Type B pancreatic cell (in vitro differentiated cells): ENCODE measurements at places on chromosomes 2 and 18. TPM values are rescaled to one million over a fixed set of nuclear protein-coding genes. Genes with fewer than 3 reads are reported as not detected.

GRCh38 chr2:85765081-85765731 lies 11.4 kb downstream of the ATOH8 start:
- DNase-seq = no peak
- H3K27ac ChIP-seq = peak overlapping the region; percentile 56
- peaks cover 54% of the 10 kb centered on the region for H3K4me1 ChIP-seq
- no peaks in the 10 kb centered on the region for H3K36me3 ChIP-seq
- H3K4me3 ChIP-seq = peak overlapping the region; percentile 79

GRCh38 chr2:101151859-101152271 lies 683 bp upstream of the TBC1D8 start:
- H3K4me3 ChIP-seq = peak overlapping the region; percentile 86
- peaks cover 21% of the 10 kb centered on the region for H3K27me3 ChIP-seq
- H3K27ac ChIP-seq = peak overlapping the region; percentile 37
- H3K36me3 ChIP-seq = no peaks in the 10 kb centered on the region
- no peak for DNase-seq
- H3K4me1 ChIP-seq = peaks cover 51% of the 10 kb centered on the region

- DNase-seq = no peak
- peaks cover 5% of the 10 kb centered on the region for H3K27me3 ChIP-seq
- no peak overlapping the region for H3K27ac ChIP-seq
- no peak overlapping the region for H3K4me3 ChIP-seq
- H3K4me1 ChIP-seq = no peaks in the 10 kb centered on the region
Observed at GRCh38 chr18:47346016-47346415, 94.6 kb upstream of the SKOR2 start.

Gene ST6GAL2
- total RNA-seq = 1.8 and 18.7 TPM in 2 replicates

DNA sequence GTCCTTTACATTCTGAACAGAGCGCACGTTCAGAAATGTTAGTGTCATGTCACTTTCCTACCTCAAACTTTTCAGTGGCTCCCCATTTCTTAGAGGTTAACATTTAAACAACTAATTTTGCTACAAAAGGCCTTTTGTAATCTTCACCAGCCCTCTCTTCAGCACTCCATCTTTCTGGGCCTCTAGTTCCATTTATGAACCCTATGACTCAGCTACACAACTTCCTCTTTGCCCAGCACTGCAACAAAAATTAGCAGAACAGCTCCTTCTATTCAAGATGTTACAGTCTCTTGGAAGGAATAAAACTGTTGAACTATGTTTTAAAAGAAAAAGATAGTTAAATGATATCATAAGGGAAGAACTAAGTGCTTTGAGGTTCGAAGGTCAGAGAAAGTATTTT lies 139.9 kb downstream of the VWC2L start:
- H3K27me3 ChIP-seq = no peaks in the 10 kb centered on the region
- no peak overlapping the region for H3K27ac ChIP-seq
- no peak for DNase-seq
- no peaks in the 10 kb centered on the region for H3K4me1 ChIP-seq
- no peaks in the 10 kb centered on the region for H3K36me3 ChIP-seq

- DNase-seq = no peak
- no peak overlapping the region for H3K4me3 ChIP-seq
- no peak overlapping the region for H3K27ac ChIP-seq
- H3K36me3 ChIP-seq = peaks cover 3% of the 10 kb centered on the region
Observed at GRCh38 chr2:219536425-219536824, 7.2 kb downstream of the CHPF start.

Gene RAX
- not detected in 2 replicates for total RNA-seq

Gene KYNU
- total RNA-seq = 0.53 and 1.8 TPM in 2 replicates

- peaks cover 32% of the 10 kb centered on the region for H3K27me3 ChIP-seq
- no peak overlapping the region for H3K27ac ChIP-seq
- DNase-seq = no peak
- no peaks in the 10 kb centered on the region for H3K4me1 ChIP-seq
- H3K36me3 ChIP-seq = no peaks in the 10 kb centered on the region
- no peak overlapping the region for H3K4me3 ChIP-seq
Observed at GRCh38 chr18:2237706-2238105, 333.6 kb downstream of the METTL4 start.

Gene LRP2
- total RNA-seq = 12.7 and 22.7 TPM in 2 replicates

Gene CKAP2L
- 9.7 and 25.4 TPM in 2 replicates for total RNA-seq

GRCh38 chr2:3399829-3400228 lies 20.3 kb downstream of the TRAPPC12 start:
- peak overlapping the region; percentile 65 for H3K27ac ChIP-seq
- no peak for DNase-seq
- H3K4me1 ChIP-seq = peaks cover 5% of the 10 kb centered on the region
- no peaks in the 10 kb centered on the region for H3K27me3 ChIP-seq
- H3K36me3 ChIP-seq = peaks cover 52% of the 10 kb centered on the region
- no peak overlapping the region for H3K4me3 ChIP-seq

DNA sequence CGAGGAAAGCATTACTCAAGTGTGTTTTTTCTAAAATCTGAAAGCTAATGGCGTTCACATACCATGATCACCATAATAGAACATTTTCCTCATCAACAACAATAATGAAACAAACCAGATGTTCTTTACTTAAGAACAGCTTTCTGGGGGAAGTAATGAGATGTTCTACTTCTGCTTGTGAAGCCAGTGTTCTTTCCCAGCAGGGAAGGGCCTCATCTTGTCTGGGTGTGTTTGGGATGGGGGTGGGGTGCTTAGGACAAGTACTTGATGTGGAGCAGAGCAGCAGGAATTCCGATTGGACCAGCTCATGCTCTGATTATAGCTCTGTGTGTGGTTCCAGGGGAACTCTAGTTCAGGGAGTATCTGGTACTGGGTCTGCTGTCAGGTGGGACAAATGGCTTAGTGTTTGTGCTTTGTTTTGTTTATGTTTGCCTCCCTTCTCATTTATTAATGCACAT lies 163.0 kb upstream of the NOSTRIN start:
- peak overlapping the region; percentile 96 for H3K27ac ChIP-seq
- peak overlapping the region; percentile 75 for H3K4me3 ChIP-seq
- H3K4me1 ChIP-seq = peaks cover 48% of the 10 kb centered on the region
- H3K36me3 ChIP-seq = peaks cover 12% of the 10 kb centered on the region
- DNase-seq = no peak

Gene KIAA2012
- 0.12 and 1.3 TPM in 2 replicates for total RNA-seq

GRCh38 chr2:178244777-178245176 lies 50.5 kb downstream of the OSBPL6 start:
- peaks cover 9% of the 10 kb centered on the region for H3K4me1 ChIP-seq
- no peak for DNase-seq
- no peak overlapping the region for H3K27ac ChIP-seq
- H3K4me3 ChIP-seq = no peak overlapping the region
- no peaks in the 10 kb centered on the region for H3K36me3 ChIP-seq
- no peaks in the 10 kb centered on the region for H3K27me3 ChIP-seq

DNA sequence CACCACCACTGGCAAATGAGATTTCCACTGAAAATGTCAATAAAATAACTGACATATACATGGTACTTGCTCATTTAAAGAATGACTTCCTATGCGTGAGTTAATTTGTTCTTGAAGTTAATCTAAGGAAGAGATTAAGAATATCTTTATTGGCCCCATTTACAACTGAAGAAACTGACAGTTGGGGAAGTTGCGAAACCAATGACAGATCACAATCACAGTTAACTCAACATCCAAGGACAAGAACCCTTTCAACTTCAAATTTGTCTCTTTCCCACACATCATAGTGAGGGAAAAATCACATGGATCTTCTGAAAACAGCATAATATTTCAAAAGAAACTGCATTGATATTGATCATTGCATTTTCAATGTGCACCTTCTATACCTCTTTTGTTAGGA lies 565.4 kb downstream of the IRS1 start:
- DNase-seq = no peak
- H3K4me3 ChIP-seq = no peak overlapping the region
- H3K27me3 ChIP-seq = no peaks in the 10 kb centered on the region
- no peaks in the 10 kb centered on the region for H3K4me1 ChIP-seq
- H3K27ac ChIP-seq = no peak overlapping the region
- H3K36me3 ChIP-seq = no peaks in the 10 kb centered on the region

GRCh38 chr2:64223055-64223454 lies 78.8 kb upstream of the PELI1 start:
- H3K27me3 ChIP-seq = no peaks in the 10 kb centered on the region
- H3K4me3 ChIP-seq = peak overlapping the region; percentile 15
- peaks cover 45% of the 10 kb centered on the region for H3K4me1 ChIP-seq
- H3K27ac ChIP-seq = peak overlapping the region; percentile 33
- no peaks in the 10 kb centered on the region for H3K36me3 ChIP-seq
- DNase-seq = no peak

Gene GPBAR1
- 2.1 and 5.7 TPM in 2 replicates for total RNA-seq

DNA sequence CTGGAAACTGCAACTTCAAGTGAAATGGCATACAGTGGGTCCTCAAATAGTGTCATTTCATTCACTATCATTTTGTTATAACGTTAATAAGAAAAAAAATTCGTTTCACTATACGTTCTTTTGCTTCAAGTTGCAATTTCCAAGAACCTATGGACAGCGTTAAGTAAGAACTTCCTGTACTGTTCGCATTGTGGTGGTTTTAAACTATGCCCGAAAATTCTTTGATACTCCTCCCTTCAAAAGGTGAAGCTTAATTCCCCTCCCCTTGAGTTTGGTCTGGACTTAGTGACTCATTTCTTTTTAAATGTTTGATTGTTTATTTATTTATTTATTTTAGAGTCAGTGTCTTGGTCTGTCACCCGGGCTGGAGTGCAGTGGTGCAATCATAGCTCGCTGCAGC lies 20.7 kb downstream of the GNLY start:
- peaks cover 31% of the 10 kb centered on the region for H3K4me1 ChIP-seq
- no peaks in the 10 kb centered on the region for H3K36me3 ChIP-seq
- no peak overlapping the region for H3K27ac ChIP-seq
- H3K27me3 ChIP-seq = peaks cover 3% of the 10 kb centered on the region

Gene TPO
- 0.31 TPM in 1 of 2 replicates, not detected in the other for total RNA-seq

Gene LBH
- total RNA-seq = 78.5 and 116 TPM in 2 replicates

Gene KCNG3
- total RNA-seq = 0.65 and 0.88 TPM in 2 replicates

Gene MC4R
- 1.3 TPM in 1 of 2 replicates, not detected in the other for total RNA-seq

Gene MATN3
- 0.45 and 3.0 TPM in 2 replicates for total RNA-seq

DNA sequence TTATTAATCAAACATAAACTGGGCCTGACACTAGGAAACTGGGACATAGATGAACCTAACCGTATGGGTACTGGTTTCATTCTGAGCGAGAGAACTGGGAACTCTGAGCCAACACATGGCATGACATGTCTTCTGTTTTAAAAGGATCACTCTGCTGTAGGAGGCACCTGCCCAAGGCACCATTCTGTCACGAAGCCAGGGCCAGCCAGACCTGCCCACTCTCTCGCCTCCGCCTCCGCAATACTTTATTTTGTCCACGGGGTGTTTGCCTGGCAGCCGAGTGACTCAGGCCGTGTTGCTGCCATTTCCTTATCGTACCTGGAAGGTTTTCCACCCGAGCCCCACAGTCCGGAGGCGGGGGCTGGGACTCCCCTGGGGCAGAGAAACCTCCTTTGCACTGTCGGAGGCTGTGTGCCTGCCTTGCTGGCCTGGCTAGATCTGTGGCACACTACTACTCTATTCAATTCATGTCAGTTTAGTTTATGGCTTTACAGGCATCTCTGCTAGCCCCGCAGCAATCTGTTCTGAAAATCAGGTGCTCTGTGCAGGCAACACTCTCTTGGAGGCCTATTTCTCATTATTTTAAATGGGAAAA lies 120.4 kb upstream of the ACKR3 start:
- peak overlapping the region; percentile 33 for H3K27ac ChIP-seq
- H3K36me3 ChIP-seq = no peaks in the 10 kb centered on the region
- H3K4me3 ChIP-seq = no peak overlapping the region
- H3K4me1 ChIP-seq = peaks cover 28% of the 10 kb centered on the region
- no peak for DNase-seq

GRCh38 chr2:231535961-231536360 lies 5.7 kb upstream of the NMUR1 start:
- H3K4me1 ChIP-seq = peaks cover 5% of the 10 kb centered on the region
- H3K27me3 ChIP-seq = peaks cover 11% of the 10 kb centered on the region
- no peak overlapping the region for H3K27ac ChIP-seq
- H3K4me3 ChIP-seq = no peak overlapping the region
- DNase-seq = no peak
- H3K36me3 ChIP-seq = no peaks in the 10 kb centered on the region

DNA sequence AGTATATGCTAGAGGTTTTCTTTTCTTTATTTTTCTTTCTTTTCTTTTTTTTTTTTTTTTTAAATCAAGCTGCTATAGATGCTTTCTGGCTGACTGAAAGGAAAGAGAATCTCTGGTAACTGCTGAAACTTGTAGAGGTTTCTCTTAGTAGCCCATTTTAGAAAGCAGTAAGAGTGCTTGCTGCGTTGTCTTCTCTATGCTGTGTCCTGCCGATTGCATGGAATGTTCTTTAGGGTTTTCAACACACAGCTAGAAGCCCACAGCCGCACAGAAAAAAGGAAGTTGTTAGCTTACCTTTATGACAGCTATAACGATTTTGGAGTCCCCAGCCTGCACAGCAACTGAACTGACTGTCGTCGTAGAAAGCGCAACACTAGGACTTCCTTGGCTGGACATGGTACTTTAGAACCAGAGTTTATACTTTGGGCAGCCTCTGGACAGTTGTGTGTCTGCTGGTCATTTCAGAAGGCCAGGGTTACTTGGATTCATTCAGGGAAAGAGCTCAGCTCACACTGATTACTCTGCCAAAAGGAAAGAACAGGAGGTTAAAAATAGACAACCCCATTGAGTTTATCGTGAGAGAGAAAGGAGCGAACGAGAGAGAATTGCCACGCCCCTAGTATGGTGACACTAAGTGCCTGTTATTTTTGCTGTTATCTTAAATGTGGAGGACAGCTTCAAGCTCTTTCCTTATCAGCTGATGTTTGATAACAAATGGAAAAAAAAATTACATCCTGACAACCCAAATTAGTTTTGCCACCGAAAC lies at the start of gene CCDC141:
Gene CCDC141 (minus strand): TSS at position 592 of the 766 bp plus-strand sequence. CDS start 196 bp downstream, at position 396.
- DNase-seq = no peak
- H3K4me1 ChIP-seq = peaks cover 26% of the 10 kb centered on the region
- H3K27ac ChIP-seq = peak within 1 kb of the TSS; percentile 78
- H3K36me3 ChIP-seq = no peaks in the 10 kb centered on the region
- peak within 1 kb of the TSS; percentile 73 for H3K4me3 ChIP-seq
- no peaks in the 10 kb centered on the region for H3K27me3 ChIP-seq

Gene SIGLEC15
- total RNA-seq = 0.41 and 0.76 TPM in 2 replicates

GRCh38 chr18:33576999-33577646 lies 896 bp upstream of the ASXL3 start:
- DNase-seq = no peak
- H3K27me3 ChIP-seq = no peaks in the 10 kb centered on the region
- H3K4me3 ChIP-seq = peak overlapping the region; percentile 98
- peak overlapping the region; percentile 99 for H3K27ac ChIP-seq
- H3K4me1 ChIP-seq = peaks cover 30% of the 10 kb centered on the region

DNA sequence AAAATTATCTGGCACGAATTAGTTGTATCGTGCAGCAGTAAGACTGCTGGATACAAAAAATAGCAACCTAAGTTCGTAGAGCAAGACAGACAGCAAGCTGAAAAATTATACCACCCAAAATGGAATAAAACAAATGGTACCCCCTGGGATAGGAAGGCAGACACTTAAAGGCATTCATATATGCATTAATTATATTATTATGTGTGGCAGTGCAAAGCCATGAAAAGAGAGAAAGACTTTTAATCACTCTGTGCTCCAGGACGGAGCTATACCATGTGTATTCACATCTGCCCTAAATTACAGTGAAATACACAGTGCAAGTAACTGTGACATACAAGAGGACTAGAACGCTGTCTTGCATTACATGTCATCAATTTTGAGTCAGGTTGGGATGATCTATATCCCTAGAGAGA lies 235.9 kb downstream of the GULP1 start:
- H3K4me1 ChIP-seq = peaks cover 18% of the 10 kb centered on the region
- H3K36me3 ChIP-seq = peaks cover 5% of the 10 kb centered on the region
- H3K27me3 ChIP-seq = no peaks in the 10 kb centered on the region
- no peak for DNase-seq

Gene TMEFF2
- 10.7 and 14.0 TPM in 2 replicates for total RNA-seq

- peaks cover 7% of the 10 kb centered on the region for H3K4me1 ChIP-seq
- no peaks in the 10 kb centered on the region for H3K36me3 ChIP-seq
- no peak overlapping the region for H3K27ac ChIP-seq
- DNase-seq = no peak
Observed at GRCh38 chr2:144083211-144083610, 436.7 kb downstream of the ZEB2 start.

Gene CEBPZ
- total RNA-seq = 42.5 and 52.6 TPM in 2 replicates
